ENCODE measurements at places on chromosomes 13 and 19. TPM values are rescaled to one million over a fixed set of nuclear protein-coding genes. Genes with fewer than 3 reads are reported as not detected.
A peak's percentile ranks its signal among the peaks of the same experiment; 100 is the strongest.

The ZIM2 gene
- not detected for total RNA-seq

- no peaks in the 10 kb centered on the region for H3K4me1 ChIP-seq
- no peak overlapping the region for H3K27ac ChIP-seq
- H3K4me3 ChIP-seq: no peak overlapping the region
- peaks cover 5% of the 10 kb centered on the region for H3K36me3 ChIP-seq
- H3K27me3 ChIP-seq: no peaks in the 10 kb centered on the region
Observed at GRCh38 chr13:105643966-105644365, 891.5 kb downstream of the EFNB2 start.

- H3K4me3 ChIP-seq: no peak overlapping the region
- no peaks in the 10 kb centered on the region for H3K36me3 ChIP-seq
- DNase-seq: no peak
- peaks cover 3% of the 10 kb centered on the region for H3K27me3 ChIP-seq
- no peaks in the 10 kb centered on the region for H3K4me1 ChIP-seq
Observed at GRCh38 chr13:51501592-51502152, 48.8 kb upstream of the INTS6 start.

DNA sequence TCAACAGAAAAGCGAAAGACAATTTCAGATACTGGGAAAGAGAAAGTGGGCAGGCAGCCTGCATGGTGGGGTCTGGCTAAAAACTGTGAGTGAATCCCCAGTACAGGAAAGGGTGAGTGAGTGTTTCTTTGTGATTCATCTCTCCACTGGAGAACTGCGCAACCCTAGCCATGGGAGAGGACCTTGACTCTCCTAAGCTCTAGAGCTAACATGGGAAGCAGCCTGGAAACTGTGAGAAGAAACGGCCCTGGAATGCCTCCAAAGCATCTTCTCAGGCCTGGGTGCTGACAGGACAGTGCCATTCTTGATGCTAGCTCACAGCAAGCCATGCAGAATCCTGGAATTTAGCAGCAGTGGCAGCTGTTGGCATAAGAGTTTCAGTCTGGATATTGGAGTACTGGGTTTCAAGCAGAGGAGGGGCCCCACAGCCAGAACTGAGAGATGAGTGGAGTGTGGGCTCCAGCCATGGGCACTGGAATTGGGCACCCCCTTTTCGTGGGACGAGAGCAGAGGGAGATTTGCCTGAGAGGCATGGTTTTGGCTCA lies 18.7 kb upstream of the SLAIN1 start:
- no peaks in the 10 kb centered on the region for H3K27me3 ChIP-seq
- H3K4me3 ChIP-seq: no peak overlapping the region
- H3K27ac ChIP-seq: no peak overlapping the region
- H3K36me3 ChIP-seq: no peaks in the 10 kb centered on the region

DNA sequence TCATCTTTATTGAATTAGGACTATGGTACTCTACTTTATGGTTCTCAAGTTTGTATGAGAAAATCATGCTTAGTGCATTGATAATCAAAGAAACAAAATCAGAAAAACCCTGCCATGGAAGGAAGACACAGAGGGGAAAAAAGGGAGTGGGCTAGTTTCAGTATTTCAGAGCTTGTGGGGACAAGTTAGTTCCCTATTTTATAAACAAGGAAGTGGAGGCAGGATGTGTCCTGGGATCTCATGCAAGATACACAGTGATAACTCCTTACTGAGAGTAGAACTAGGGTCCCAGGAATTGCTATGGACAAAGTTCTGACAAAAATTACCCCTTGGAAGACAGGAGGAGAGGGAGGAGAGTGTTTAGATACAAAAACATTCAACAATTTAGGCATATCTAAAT lies 1277.3 kb downstream of the UQCRFS1 start:
- no peak overlapping the region for H3K4me3 ChIP-seq
- H3K27me3 ChIP-seq: peaks cover 15% of the 10 kb centered on the region
- H3K27ac ChIP-seq: no peak overlapping the region
- H3K36me3 ChIP-seq: peaks cover 58% of the 10 kb centered on the region
- no peaks in the 10 kb centered on the region for H3K4me1 ChIP-seq

GRCh38 chr13:26872525-26873385 lies 112.2 kb upstream of the GPR12 start:
- peaks cover 26% of the 10 kb centered on the region for H3K4me1 ChIP-seq
- H3K27me3 ChIP-seq: 0 out of 2 replicates have a peak, but pooled peaks cover 2% of the 10 kb centered on the region
- peaks cover 22% of the 10 kb centered on the region for H3K36me3 ChIP-seq
- H3K4me3 ChIP-seq: no peak overlapping the region
- H3K27ac ChIP-seq: no peak overlapping the region
- DNase-seq: peak; percentile 88

The PRRG2 gene
- total RNA-seq: 5.9 TPM

The LILRB5 gene
- total RNA-seq: 0.09 TPM

The APC2 gene
- 1.4 TPM for total RNA-seq

Measured in WTC11 (cell line).